ENCODE measurements at places on chromosomes 4 and X.

DNA sequence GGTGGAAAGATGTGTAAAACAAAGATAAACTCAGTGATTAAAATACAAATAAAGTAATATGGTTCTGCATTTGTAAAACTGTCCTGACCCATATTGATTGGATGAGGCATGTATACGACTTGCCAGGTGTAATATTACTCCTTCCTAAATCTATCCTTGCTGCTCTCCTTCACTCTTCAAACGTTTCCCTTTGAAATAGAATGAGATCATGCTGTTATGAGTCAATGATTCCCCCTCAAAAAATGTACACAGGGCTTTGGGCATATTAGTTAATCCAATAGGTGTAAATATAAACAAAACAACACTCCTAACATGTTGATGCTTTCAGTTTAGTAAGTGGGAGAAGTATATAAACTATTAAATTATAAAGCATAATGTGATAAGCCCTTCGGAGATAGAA, 117.4 kb upstream of the GPM6A start:
- DNase-seq = no peak

DNA sequence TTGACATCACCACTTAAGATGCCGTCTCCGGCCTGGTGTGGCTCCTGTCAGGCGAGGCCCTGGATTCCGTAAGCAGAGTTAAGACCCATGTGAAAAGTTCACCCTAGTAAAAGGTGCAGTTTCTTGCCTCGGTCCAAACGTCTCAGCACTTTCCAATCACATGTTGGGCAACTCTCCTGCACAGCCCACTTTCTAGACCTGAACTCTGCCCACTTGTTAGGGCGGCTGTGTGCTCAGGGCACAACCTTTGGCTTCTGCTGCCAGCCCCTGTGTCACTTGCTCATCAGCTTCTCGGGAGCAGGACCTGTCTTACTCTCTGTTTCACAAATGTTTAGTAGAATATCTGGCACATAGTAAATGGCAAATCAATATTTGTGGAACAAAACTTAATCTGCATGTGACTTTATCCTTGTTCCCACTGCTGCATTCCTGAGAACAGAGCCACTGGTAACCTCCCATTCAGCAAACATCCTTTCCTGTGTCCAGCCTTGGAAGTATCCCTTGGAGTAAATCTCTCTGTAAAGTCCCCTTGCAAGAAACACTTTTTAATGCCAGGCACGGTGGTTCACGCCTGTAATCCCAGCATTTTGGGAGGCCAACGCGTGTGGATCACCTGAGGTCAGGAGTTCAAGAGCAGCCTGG, 38.7 kb upstream of the SH3RF1 start:
- DNase-seq = no peak

- DNase-seq = peak; percentile 75
Observed at GRCh38 chrX:12970691-12971202, 4.2 kb upstream of the TMSB4X start.

DNA sequence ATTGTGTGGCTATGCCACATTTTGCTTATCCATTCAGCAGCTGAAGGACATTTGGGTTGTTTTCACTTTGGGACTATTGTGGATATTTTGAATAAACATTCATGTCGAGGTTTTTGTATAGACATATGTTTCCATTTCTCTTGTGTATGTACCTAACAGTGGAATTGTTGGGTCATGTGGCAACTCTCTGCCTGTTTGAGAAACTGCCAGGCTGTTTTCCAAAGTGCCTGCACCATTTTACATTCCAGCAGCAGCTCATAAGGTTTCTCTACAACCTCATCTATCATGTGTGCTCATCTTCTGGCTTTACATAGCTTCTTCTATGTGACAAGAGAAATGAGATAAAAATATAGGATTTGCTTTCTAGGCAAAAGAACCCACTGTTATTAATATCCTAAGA, 29.5 kb upstream of the TSPAN5 start:
- DNase-seq = no peak

DNA sequence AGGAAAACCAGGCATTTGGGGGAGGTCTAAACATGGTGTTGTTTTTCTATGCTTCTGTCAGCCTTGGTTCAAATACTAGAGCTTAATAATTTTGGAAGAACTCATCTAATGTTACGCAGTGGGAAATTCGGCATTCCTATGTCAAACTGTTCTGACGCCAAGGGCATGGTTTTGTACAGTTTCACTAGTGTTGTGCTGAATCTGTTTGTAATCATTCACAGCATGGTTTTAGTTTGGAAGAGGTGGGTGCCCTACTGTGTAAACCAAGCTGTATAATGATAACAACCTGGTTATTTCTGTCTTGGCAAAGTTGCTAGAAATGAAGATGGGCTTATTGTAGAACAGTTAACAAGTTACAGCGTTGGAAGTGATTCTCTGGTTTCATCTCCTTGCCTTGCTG, 5.2 kb downstream of the DDX3X start:
- no peak for DNase-seq

GRCh38 chrX:148611993-148612392, 111.6 kb downstream of the AFF2 start:
- no peak for DNase-seq

- no peak for DNase-seq
Observed at GRCh38 chr4:118917582-118917981, 28.9 kb downstream of the SYNPO2 start.

GRCh38 chr4:158682066-158682465, 10.0 kb downstream of the ETFDH start:
- no peak for DNase-seq

All from suppressor macrophage (primary cell).